ENCODE measurements at places on chromosomes 4 and X.
A peak's percentile ranks its signal among the peaks of the same experiment; 100 is the strongest.

- DNase-seq = peak; percentile 16
Observed at GRCh38 chr4:138650929-138651448, 364.6 kb upstream of the NOCT start.

GRCh38 chr4:72418458-72418857 is 150.6 kb downstream of the ADAMTS3 start:
- DNase-seq = no peak

DNA sequence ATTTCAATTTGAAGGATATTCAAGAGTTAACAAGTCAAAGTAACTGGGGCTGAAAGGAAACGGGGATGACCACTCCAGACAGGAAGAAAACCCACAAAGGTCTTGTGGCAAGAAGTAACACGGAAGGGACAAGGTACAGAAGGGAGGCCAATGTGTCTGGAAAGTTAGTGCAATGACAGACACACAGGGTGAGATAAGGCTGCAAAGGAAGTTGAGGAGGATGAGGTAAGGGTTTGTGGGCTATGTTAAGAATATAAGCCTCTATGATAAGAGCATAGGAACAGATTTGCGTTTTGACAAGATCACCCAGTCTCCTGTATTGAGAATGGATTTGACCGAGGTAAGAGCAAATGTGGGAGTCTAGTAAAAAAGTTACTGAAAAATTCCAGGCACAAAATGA is 21.9 kb upstream of the EMCN start:
- DNase-seq = no peak

DNA sequence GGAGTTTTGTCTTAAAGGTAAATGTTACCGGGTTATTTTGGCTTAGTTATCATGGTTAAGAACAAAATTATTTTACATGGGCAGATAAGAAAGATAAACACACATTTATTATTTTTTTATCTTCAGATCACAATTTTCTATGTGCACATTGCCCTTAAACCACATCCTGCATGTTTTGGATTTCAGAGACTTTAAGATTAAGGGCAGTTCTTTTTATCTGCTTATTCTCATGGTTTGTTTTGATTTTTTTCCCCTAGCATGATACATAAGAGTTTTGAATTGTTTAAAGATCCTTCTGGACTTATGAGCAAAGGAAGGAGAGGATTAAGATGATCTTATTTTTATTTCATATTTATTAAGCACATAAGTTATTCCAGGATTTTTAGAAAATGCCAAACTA is 190.1 kb upstream of the BMP3 start:
- DNase-seq = no peak

GRCh38 chrX:37679888-37680287 is 5.7 kb upstream of the XK start:
- DNase-seq = no peak

GRCh38 chrX:74931214-74931613 is 6.0 kb upstream of the NEXMIF start:
- DNase-seq = no peak

DNA sequence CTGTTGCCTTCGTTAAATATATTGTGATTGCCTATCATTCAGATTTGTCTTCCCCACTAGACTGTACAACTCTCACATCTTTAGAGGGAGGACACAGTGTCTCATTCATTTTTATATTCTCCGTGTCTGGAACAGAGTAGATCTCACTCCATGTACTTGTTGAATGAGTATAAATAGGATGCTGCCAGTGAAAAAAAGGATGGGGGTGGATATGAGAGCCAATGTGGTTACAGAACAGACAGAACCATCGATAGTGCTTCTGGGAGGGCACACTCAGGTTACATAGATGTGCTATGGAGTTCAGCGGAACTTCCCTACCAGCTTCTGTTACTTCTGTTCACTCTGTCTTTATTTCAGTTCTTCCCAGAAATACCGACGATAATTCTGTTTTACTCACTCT is 66.9 kb downstream of the SH2D1A start:
- no peak for DNase-seq

DNA sequence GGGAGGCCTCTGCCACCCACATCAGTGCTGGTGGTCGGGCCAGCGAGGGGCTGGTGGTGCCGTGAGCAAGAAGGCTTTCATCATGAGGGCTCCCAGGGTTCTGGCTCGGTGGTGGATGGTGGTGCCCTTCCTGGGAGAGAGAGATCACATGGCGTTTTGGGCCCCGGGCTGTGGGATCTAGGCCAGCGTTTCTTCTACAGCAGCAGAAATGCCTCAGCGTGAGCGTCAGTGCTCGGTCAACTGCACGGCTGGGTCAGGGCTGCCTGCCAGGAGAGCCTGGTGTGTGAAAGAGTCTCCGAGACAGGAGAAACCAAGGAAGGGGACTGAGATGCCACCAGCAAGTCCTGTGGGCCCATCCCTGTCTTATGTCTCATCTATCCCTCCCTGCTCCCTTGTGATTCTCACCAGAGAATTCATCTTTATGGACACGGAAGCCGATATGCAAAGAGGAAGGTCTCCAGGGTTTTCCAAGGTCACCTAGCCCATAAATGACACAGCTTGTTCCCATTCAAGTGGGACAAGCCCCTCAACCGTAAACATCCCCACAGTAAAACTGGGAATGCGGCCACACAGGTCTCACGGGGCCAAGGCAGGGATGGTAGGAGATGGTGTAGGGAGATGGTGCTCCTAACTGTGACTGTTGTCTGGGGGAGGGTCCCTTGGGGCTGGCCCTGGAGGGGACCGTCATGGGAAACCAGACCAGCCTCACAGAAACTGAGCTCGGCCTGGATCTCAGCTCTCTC is 99.2 kb downstream of the SORCS2 start:
- no peak for DNase-seq

DNA sequence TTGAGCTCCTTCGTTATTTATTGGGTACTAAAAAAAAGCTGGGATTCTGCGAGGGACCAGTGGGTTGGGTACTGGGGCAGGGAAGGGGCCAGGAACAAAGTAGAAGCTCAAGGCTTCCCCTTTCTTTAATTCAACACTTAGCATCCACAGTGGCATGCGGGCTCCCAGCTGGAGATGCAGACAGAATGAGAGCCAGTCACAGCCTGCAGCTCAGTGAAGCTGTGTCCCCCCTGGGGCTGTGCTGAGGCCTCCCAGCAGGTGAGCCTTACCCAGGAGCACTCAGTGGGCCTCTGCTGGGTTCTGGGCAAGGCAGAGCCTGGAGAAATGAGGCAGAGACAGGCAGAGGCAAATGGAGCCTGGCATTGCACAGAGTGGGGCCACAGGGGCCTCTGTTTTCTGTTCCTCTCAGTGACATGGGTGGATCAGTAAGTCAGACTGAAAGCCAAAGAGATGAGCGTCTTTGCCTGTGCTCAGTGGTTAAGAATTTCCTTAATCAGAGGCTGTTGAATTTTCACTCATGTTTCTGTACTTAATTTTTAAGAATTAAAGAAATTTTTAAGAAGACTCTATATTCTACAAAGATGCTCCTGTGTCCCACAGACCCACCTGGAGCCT is 181.4 kb upstream of the RBPJ start:
- no peak for DNase-seq

GRCh38 chrX:131677655-131678628 is 134.1 kb downstream of the OR13H1 start:
- DNase-seq = peak; percentile 71

DNA sequence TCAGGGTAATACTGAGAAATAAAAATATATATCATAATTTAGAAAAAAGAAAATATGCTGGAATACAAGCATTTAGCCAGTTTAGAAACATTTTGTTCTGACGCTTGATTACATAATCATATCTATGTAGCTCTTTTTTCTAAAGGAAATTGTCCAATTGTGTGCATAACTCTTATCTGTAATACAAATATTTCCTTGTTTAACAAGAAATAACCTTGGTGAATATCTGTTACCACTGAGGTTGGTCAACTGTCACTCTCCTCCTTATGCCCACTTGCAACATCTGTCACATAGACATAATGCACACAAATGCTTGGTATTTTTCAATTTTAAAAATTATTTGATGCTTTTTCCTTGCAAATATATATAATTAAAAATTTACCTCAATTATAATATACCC is 609.7 kb downstream of the TLL1 start:
- no peak for DNase-seq

DNA sequence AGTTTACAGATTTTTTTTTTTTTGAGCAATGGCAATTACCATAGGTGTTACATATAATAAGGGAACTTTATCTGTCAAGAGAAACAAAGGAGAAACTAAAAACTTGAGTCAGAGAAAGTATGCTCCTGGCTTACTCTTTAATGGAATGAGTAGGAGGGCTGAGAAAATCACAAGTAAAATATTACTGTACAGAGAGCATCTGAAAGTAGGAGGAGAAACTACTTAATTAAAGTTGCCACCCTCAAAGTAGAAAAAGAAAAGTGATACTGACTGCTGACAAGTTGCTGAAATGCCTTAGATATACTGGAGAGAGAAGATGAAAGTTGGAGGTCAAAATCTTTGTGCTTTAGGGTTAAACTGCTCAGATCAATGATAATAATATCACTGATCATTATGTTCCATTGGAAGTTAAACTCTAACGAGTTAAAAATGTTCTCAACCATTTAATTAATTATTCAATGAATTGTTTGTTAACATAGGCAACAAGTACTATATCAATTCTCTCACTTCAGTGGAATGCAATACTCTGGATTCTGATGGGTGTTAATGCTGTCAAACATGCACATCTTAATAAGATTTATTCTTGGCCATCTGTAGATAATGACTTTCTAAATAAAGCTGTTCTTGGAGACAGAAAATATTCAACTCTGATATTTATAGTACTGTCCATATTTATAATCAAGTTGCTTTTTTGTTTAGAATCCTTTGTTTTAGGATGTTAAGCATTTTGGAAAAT is 61.2 kb upstream of the CAMK2D start:
- no peak for DNase-seq

DNA sequence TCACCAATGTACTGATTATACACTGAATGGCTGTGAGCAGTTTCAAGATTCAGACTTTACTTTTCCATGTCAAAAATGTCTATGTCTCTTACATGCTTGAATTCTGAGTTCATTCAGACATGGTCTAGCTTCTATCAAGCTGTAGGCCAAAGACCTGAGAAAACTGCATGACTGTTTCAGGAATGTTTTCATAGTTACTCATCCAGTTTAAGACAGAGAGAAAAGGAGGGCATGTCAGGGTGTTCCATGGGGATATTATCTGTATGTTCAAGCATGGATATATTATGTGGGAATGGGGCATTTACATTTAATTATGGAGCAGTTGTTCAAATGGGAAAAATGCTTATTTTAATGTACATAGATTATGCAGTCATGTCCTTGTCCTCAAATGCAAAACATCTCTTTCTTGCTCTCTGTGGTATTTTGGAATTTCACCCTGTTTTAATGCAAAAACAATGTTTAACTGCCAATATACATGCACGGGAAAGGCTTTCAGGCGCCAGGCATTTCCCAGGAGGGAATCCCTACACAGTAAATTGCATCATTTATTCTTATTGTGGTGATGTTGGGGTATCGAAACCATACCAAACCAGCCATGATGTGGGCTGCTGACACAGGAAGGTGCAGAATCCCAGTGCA is 429.1 kb upstream of the INTU start:
- DNase-seq = no peak

- no peak for DNase-seq
Observed at GRCh38 chr4:16686195-16686594, 212.2 kb downstream of the LDB2 start.

- DNase-seq = no peak
Observed at GRCh38 chrX:137654481-137654880, 88.6 kb downstream of the ZIC3 start.

DNA sequence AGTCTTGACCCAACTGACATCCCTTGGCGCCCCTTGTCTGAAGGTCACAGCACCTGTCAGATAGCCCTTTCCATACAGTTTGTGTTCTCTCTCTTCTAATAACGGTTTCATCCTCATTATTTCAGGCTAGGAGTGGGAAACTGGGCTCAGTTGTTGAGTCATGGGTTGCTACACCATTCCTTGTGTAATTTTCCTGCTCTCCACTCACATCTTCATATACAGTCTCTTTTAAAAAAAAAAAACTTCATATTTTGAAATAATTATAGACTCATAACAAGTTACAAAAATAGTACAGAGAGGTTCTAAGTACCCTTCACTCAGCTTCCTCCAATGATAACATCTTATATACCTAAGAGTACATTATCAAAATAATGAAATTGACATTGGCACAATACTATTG is 60.2 kb upstream of the GRPR start:
- DNase-seq = no peak

- DNase-seq = no peak
Observed at GRCh38 chr4:71254451-71255012, 84.3 kb upstream of the SLC4A4 start.

DNA sequence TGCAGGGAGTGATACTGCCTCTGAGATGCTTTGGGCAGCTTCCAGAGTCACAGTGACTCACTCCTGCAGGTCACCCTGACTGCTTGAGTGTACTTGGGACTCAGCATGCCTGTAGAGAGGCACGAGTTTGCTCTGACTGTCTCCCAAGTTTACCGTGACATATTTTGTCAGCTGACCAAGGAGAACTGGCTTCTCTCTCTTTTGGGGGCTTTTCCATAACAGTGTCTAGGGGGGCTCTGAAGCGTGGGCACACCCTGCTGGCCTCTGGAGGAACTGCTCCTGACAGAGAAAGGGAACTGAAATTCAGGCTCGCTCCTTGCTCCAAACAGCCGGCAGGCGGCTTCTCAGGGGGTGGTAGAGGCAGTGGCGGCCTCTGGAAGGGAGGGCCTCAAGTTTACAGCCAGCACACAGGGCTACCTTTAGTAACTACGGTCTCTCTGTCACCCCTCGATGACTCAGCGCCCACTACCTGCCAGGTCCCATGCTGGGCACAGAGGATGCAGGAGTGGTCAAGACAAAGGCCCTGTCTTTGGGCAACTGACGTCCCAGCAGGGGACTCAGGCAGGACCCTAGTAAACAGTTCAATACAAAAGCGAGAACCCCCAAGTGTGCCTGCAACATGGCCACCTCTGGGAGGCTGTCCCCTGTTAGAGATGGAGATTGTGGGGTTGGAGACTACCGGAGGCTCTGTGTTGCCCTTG is 17.8 kb downstream of the ZNF185 start:
- DNase-seq = peak; percentile 51

DNA sequence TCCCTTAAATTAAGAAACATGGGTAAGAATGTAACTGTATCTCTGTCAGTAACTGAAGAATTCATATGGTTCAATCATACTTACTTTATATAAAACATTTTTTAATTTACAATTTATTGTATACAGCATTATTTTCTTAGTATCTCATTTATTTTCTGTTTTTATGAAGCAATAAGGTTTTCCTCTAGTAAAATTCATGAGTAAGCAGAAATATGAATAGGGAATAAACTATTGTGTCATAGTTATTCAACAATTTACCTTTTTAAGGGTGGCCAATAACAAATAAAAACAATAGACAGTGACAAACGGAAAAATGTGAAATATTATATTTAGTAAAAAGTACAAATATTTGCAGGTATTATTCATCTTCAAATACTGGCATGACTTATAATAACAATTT is 624.4 kb downstream of the TECRL start:
- DNase-seq = no peak

DNA sequence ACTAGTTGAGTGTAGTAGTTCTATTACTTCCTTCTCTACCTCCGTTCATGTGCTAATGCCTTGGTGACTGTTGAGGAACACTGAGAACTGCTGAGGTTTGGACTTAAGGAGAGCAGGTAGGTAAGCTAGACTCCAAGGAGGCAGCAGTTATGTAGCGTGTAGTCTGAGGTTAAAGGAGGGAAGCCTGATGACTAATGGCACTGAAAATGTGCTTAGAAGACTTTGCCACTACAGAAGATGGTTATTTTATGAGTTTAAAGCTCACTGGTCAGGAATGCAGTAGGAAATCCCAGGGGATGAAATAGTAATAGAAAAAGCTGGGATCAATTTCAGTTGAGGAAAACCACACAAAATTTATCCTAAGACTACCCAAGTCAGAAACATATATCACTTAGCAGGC is 1077.3 kb downstream of the RAPGEF2 start:
- DNase-seq = no peak

- DNase-seq = no peak
Observed at GRCh38 chrX:115504167-115504566, 56.8 kb upstream of the PLS3 start.

Data from A549 (cell line).